ENCODE measurements at places on chromosomes 7 and 10.

- no peak for DNase-seq
Observed at GRCh38 chr7:16526742-16527540, at the start of gene LRRC72. Gene LRRC72 (plus strand): TSS chr7:16526825. CDS start chr7:16526953, 128 bp downstream.

DNA sequence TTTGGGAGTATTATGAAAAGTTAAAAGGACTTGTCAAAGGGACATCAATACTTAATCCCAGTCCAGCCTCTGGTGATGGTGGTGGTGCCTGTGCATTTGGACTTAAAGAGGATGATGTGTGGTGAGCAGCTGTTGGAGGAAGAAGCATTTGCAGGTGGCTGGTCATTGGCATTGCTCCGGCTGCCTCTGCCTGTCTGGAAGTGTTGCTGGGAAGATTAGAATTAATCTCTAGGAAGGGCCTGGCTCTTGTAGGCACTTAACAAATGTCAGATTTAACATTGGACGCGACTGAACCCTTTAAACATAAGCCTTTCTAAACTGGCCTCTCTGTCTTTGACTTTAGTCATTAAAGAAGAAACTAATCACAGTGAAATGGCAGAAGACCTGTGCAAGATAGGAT lies 58.8 kb downstream of the FIGNL1 start:
- no peak for DNase-seq

DNA sequence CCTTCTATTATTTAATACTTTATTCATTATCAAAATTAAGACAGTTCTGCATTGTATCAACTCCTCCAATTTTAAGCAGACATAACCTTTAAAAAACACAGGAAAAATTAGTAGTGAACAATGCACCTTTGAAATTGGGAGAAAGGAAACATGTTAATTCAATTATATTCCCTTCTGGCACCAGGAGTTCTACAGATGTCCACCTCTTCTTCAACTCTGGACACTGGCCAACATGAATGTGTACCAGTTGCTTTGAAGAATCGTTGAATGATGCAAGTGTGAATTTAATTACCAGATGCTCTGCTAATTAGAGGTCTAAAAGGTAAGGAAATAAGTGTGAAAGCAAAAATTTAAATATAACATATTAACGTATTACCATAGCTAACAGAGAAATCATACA lies 206.7 kb upstream of the IGFBP3 start:
- DNase-seq, result no peak

- no peak for DNase-seq
Observed at GRCh38 chr7:19079066-19079465, 38.4 kb downstream of the TWIST1 start.

GRCh38 chr7:158821171-158822031 lies 7.9 kb downstream of the ESYT2 start:
- DNase-seq, result no peak

GRCh38 chr7:100212631-100213286 lies 7.0 kb upstream of the PVRIG start:
- no peak for DNase-seq

DNA sequence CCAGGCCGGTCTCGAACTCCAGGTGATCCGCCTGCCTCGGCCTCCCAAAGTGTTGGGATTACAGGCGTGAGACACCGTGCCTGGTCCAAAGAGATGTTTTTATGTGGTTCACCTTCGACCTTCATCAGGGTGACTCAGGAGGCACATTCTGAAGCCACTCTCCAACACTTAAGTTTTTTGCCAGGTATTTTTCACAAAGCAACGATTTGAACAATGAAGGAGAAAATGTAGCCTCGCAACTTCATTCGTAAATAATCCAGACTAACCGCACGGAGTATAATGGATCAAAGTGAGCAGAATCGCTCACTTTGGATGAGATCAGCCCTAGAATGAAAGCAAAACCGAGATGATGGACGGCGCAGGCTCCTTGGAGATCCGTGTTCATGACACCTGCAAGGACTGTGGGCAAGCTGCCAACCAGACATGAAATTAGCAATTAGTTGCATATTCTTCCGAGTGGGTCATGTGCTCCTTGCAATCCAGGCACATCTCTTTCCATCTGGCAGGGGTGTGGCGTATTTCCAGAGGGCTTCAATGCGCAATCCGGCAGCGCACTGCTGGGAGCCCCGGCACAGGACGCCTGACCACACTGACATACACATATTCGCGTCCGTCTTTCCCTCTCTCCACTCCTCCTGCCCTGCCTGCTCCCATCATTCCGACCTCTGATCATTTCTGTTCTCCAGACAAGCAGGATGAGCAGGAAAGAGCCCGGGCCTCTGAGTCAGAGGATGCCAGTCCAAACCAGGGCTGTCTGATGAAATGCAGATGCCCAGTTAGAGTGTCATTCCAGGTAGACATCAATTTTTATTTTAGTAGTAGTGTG lies 148.4 kb downstream of the KLF6 start:
- no peak for DNase-seq

GRCh38 chr7:74544706-74545469 lies 91.2 kb downstream of the GTF2IRD1 start:
- no peak for DNase-seq

DNA sequence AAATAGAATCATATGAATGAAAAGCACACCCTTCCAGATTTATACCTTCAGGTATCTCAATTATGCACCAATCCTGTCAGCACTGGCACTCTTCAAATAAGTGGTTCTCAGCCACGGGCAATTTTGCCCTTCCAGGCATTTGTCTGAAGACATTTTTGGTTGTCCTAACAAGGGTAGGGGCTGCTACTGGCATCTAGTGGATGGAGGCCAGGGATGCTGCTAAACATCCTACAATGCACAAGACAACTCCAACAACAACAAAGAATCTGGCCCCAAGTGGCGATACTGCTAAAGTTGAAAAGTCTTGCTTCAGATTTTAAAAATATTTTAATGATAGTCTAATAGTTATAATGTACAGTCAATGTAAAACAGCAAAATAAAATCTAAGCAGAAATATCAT lies 16.1 kb downstream of the CCDC186 start:
- no peak for DNase-seq

GRCh38 chr7:122831436-122831835 lies 54.8 kb downstream of the CADPS2 start:
- no peak for DNase-seq

DNA sequence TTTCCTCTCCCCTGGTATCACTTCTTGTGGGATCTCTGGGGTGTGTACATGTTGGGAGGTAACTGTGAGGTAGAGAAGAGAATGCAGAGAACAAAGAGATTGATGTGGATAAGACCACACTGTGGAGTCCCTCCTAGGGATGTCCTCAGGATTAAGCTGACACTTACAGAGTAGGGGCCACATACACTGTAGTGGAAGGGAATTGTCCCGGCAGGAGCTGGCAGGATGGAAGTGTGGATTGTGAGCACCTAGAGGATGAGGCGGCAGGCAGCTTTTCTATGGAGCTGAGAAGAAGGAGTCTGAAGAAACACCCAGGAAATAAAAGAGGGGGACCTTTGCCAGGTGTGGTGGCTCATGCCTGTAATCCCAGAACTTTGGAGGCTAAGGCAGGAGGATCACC lies 13.5 kb downstream of the AGFG2 start:
- DNase-seq, result no peak

Measured in osteocyte (in vitro differentiated cells).